ENCODE measurements at places on chromosomes 12 and 14.

- DNase-seq: no peak
Measured at GRCh38 chr14:37791384-37792036, 196.1 kb downstream of the TTC6 start.

DNA sequence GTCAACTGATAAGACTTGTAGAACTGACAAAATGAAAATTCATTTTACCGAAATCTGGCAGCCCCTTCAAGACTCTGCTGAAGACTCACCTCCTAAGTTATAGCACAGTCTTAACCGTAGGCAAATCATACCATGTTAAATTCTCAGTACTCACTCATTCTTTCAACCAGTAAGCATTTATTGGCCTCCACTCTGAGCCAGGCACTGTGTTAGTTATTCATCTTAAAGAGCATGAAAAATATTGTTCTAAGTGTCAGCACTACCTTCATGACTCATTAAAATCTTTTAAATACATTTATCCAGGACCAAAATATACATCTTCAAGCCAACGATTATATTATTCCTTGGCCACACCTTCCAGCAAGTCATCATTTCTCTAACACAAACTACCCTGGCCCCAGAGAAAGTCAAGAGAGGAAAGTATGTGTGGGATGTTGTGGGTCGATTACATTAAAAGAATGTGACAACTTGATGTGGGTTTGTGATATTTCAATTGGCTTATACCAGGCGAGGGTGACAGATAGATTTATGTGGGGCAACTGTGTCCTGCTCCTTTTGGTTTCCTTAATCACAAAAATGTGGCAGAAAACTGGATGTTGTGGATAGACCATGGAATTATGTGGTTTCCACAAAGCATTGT lies 55.0 kb downstream of the TMEM30B start:
- DNase-seq: no peak

DNA sequence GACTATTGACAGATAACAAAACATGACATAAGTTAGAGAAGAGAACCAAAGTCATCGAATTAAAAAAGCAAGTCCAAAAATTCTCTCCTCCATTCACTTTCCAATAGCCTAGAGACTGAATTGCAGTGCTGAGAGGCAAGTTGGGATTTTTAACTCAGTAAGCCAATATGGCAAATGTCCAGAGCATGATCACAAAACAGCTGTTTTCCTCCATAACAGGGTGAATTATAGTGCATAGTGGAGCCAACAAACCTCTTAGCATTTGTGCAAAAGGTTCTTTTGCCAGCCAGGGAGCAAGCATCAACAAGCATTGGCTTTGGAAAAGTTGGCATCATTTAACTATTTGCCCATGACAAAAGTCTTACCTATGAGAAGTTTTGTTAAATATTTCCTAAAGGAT lies 458.8 kb upstream of the NOVA1 start:
- no peak for DNase-seq

- DNase-seq: no peak
Measured at GRCh38 chr12:91361864-91362263, 179.2 kb upstream of the DCN start.

DNA sequence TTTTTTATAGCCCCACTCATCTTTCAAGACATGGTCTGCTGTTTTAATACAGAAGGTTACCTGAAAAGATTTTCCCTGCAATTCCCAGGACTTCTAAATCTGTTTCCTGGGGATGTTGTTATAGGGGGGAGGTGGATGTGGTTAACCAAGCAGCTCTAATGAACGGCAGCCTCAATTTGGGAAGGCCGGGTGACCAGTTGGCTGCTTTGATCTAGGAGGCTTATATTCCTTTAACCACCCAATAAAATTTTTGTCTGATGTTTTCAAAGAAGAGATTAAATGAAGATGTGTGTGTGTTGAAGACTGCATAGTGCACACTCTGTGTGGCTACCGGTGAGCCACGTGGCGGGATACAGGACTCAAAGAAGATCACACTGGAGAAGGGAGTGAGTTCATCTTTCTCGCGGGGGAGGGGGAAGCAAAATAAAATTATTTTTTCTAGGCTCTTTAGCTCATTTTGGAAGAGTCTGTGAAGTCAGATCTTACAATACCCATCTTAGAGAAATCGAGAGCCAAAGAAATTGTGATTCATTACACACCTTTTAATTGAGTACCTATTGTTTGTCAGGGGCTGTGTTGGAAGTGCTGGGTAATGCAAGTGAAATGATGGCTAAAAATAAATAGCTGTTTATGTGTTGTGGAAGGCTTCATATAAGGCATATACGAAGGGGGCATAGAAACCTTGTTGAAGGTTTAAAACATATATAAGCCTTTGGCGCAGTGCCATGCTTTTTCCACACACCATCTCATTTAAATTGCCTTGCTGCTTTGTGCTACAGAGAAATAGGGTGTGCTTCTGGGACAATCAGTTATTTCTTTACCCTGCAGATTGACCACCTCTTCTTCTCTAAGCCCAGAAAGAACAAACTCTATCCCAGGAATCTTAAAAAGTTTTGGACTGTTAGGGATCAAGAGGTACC lies 18.5 kb downstream of the ELK3 start:
- DNase-seq: no peak

DNA sequence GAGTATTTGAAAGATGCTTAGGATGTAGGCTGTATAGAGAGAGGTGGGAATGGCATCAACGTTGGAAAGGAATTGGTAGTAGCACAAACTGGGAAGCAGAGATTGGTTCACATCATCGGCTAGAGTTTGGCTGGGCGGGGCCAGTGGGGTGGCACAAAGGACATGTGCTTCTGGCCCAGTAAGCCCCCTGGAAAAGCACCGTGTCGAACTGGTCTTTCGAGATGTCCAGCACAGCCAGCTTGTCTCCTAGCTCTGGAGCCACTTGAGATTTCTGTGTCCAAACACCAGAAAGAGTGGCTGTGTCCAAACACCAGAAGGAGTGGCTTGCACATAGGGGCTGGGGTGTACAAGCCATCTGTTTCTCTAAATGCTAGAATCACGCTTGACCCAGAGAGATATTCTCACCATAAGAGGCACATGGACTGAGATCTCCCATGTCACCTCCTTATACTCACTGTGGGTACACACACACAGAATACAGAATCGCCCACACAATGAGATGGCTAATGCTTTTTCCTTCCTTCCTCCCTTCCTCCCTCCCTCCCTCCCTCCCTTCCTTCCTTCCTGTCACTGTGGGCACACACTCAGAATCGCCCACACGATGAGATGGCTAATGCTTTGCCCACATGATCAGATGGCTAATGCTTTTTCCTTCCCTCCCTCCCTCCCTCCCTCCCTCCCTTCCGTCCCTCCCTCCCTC lies 41.8 kb upstream of the KCNK13 start:
- no peak for DNase-seq

- DNase-seq: no peak
Measured at GRCh38 chr14:103688441-103688840, 26.8 kb downstream of the XRCC3 start.

GRCh38 chr12:6620137-6620884 lies 13.1 kb upstream of the CHD4 start:
- DNase-seq: no peak

DNA sequence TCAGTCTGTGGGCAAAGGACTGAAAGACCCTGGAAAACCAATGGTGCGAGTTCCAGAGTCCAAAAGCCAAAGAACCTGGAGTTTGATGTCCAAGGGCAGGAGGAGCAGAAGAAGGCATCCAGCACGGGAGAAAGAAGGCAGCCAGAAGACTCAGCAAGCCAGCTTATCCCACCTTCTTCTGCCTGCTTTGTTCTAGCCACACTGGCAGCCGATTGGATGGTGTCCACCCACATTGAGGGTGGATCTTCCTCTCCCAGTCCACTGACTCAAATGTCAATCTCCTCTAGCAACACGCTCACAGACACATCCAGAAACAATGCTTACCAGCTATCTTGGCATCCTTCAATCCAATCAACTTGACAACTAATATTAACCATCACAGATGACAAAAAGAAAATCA lies 57.2 kb upstream of the CAPRIN2 start:
- no peak for DNase-seq

DNA sequence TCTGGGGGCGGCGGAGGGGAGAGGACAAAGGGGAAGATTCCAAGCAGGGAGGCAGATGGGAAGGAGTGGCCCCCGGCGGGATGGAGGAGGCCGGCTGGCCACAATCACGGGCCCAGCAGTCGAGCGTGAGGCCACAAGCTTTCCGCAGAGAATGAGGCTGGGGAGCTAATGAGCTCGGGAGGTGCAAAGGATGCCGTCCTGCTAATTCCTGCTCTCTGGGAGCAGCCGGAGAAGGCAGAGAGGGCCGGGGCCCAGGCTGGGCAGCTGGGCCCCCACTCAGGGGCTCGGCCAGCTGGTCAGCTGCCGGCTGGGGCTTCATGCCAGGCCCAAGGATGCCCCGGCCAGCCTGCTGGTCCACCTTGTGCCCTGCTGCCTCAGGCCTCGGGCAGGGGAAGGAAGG lies 98.1 kb upstream of the LHX5 start:
- DNase-seq: no peak

- peak; percentile 51 for DNase-seq
Measured at GRCh38 chr12:64660237-64661018, 50.1 kb downstream of the RASSF3 start.

DNA sequence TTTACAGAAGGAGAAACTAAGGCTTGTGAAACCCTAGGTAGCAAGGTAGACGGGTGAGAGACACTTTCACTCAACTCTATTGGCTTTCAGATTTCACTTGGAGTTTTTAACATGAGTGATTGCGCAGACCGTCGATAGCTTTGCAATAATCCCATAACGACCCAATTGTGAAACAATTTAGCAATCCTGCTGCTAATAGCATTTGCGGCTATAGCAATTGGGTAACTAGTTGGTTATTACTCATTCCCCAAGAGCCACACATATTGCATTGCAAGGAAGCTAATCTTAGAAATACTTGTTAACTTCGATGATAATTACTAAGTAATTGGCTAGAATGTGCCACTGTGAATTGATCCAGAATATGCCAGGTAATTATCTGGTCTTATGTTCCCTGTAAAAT lies 159.9 kb upstream of the NOS1 start:
- DNase-seq: no peak

GRCh38 chr12:2255311-2255710 lies 202.5 kb downstream of the CACNA1C start:
- DNase-seq: no peak

- no peak for DNase-seq
Measured at GRCh38 chr14:92457016-92457565, 56.5 kb upstream of the RIN3 start.

DNA sequence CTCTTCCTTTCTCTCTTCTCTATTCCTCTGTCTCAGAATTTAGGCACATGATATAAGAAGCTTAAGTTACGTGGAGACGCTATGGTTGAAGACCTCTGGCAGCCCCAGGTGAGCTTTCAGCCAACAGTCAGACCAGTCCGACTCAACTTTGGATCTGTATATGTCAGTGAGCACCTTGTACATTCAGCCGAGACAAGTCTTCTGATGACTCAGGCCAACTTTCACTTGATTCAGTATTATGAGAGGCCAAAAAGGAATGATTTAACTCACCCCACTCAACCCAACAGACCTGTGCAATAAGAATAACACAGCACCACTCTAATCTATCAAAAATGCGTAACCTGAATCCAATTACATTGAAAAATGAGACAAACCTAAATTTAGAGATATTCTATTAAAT lies 47.5 kb upstream of the FOXG1 start:
- no peak for DNase-seq

DNA sequence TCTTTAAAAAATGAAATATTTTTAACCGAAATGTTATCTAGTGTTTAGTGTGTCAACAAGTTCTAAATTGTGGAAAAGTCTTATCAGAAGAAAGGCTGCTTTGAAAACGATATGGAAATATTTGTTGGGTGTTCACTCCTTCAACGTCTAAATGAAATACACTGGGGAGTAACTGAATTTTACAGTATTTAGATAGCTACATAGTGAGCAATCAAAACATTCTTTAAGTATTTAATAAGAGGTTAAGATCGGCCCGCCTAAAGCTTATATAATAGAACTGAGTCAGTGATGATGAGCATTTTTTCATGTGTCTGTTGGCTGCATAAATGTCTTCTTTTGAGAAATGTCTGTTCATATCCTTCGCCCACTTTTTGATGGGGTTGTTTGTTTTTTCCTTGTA lies 228.3 kb downstream of the RAD51B start:
- no peak for DNase-seq

- no peak for DNase-seq
Measured at GRCh38 chr14:91229005-91229382, 15.5 kb downstream of the GPR68 start.

- DNase-seq: no peak
Measured at GRCh38 chr12:56362130-56363059, at the start of gene APOF. TSS of gene APOF (minus strand) at chr12:56362857. CDS start at chr12:56362745, 112 bp downstream.

DNA sequence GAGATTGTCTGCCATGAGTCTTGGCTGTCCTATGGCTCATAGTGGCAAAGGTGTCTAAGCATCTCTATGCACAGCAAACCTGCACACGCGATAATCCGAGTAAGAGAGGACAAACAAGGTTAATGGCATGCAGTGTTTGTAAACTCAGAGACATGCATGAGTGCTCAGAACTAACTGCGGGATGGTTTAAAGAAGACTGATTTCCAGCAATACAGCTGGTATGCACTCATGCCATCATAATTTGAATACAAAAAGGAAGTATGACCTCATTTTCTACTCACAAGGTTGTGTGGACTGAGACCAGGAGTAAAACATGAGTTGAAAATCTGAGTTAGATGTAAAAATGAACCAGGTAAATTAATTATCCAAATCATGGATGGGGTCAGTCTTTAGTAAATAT lies 16.6 kb upstream of the TCP11L2 start:
- DNase-seq: no peak

GRCh38 chr14:101361044-101361443 lies 200.3 kb upstream of the DIO3 start:
- no peak for DNase-seq

DNA sequence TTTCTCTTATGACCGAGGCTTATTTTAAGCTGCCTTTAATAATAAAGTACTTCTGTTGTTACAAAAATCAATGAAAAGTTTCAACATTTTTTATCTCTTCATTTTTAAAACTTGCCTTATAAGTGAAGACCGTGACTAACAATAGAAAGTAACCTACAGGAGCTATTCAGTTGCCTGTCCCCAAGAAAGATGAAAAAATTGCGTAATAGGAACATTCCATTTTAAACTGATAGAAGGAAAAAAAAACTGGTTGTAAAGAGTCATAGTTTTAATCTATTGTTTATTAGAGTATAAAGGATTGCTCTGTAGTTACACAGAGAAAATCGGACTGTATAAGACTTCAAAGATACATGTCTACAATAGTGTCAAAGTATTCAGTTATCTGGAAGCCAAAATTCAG lies 83.3 kb downstream of the DAAM1 start:
- DNase-seq: no peak

GRCh38 chr14:74570696-74571095 lies 41.3 kb downstream of the LTBP2 start:
- DNase-seq: no peak

- no peak for DNase-seq
Measured at GRCh38 chr12:132336451-132337413, 7.3 kb upstream of the GALNT9 start.

DNA sequence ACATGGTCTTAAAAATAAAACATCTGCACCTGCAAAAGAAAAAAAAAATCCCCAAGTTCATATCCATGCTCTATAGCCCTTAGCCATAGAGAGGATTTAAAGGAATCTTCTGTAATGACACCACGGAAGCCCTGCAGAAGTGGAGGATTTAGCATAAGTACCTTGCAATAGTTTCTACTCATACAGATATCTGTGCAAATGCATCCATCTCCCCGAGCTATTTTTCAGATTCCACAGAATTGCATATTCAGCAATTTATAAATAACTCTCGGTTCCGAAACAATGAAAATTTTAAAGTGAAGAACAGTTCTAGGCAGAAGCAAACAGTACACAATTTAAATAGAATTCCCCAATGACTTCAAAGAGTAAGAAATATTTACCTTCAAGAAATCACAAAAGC lies 424 bp downstream of the IGF1 start:
- DNase-seq: no peak
